ENCODE measurements at places on chromosomes 1 and 21. TPM values are rescaled to one million over a fixed set of nuclear protein-coding genes. Genes with fewer than 3 reads are reported as not detected.

- H3K36me3 ChIP-seq, result no peaks in the 10 kb centered on the region
- no peak for ATAC-seq
- peaks cover 12% of the 10 kb centered on the region for H3K4me1 ChIP-seq
- no peak overlapping the region for H3K27ac ChIP-seq
- peaks cover 10% of the 10 kb centered on the region for H3K27me3 ChIP-seq
Measured at GRCh38 chr1:65235867-65236805, 73.2 kb upstream of the DNAJC6 start.

GRCh38 chr1:42931108-42931539 lies 27.5 kb downstream of the SLC2A1 start:
- peak; percentile 35 for ATAC-seq
- H3K4me3 ChIP-seq, result peak overlapping the region; percentile 69
- H3K27ac ChIP-seq, result peak overlapping the region; percentile 89
- no peaks in the 10 kb centered on the region for H3K27me3 ChIP-seq

Gene ZBED6
- 21.8 TPM for total RNA-seq

Gene LEMD1
- 0.61 TPM for total RNA-seq

DNA sequence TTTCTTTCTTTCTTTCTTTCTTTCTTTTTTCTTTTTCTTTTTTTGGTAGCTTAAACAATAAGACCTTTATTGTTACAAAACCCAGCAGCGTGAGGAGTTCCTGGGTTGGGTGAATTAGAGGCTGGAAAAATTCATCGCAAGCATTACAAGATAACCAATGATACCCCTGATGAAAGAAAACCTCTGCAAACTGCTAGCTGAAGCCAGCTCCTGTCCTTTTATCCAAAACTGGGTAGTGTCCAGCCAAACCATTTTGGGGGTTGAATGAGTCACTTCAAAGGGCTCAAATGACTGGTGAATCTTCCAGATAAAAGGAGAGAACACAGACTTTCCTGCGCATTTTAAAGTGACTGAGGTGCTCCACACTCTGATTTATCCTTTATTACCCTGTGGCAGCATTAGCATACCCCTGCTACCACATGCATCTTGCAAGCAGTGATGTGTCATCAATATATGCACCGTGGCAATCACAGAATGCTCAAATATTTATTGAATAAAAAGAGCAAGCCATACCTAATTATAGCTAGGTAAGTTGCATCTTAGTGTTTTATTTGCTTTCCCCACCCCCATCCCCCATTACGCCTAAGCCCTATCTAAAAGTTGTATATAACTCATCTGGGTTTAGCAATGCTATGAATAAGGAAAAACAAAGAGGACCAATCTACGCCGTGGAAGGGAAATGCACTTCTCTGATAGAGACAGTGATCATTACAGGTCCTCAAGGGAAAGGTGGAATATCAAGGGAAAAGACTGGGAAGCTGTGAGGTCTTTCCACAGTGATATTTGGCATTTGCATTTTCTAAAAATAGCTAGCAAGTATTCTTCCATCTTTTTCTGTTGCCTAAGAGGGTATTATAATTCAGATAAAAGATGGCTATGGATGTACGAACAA lies 32.4 kb upstream of the CEP350 start:
- peaks cover 9% of the 10 kb centered on the region for H3K4me1 ChIP-seq
- H3K4me3 ChIP-seq, result no peak overlapping the region
- no peak overlapping the region for H3K27ac ChIP-seq
- H3K36me3 ChIP-seq, result peaks cover 49% of the 10 kb centered on the region
- no peak for ATAC-seq

DNA sequence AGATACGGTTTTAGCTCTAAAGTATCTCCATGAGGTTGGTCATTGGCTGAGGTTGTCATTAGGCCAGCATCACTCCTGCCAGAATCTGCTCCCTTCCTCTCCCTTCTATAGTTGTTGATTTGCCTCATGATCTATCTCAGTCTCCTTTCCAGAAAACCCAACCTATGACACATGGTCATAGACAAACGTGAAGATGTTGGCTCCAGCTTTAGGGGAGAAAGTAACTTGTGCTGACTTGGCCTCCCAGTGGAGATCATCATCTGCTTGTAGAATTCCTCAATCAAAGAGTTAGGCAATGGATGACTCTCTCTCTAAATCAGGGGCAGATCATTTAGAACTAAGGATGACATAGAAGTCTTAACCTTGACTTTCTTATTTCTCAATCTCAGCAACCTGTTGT lies 894.4 kb downstream of the TTLL7 start:
- no peaks in the 10 kb centered on the region for H3K36me3 ChIP-seq
- no peak for ATAC-seq
- no peak overlapping the region for H3K27ac ChIP-seq
- H3K27me3 ChIP-seq, result no peaks in the 10 kb centered on the region
- H3K4me3 ChIP-seq, result no peak overlapping the region

Gene C4BPA
- total RNA-seq, result not detected

GRCh38 chr1:158067662-158068061 lies 74.2 kb downstream of the KIRREL1 start:
- no peaks in the 10 kb centered on the region for H3K36me3 ChIP-seq
- no peak overlapping the region for H3K27ac ChIP-seq
- H3K4me3 ChIP-seq, result no peak overlapping the region
- ATAC-seq, result no peak
- no peaks in the 10 kb centered on the region for H3K4me1 ChIP-seq

Gene ASPM
- 61.5 TPM for total RNA-seq

DNA sequence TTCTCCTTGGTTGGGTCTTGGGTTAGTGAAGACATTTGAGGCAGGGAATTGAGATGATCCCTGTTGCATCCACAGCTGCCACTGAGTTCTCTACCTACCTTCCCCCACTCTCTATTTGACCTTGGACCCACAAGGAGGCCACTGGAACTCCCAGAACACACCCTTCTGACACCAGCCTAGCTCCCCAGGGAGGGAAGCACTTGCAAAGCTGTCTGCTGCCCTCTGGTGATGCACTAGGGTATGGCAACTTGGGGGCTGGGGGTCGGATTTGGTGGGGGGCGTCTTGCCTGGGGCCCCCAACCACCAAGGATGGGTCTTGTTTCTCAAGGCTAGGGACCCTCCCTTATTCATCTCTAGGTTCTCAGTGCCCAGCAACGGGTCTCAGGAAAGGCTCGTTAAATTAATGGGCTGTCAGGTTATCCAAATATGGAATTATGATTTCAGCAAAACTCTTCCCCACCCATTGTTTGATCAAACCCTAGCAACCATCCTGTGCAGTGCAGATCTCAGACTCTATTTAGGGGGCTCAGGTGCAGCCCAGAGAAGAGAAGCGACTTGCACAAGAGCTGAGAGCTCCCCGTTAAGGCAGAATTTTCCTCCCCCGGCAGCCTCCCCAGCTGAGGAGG lies 177.8 kb upstream of the KLHDC7A start:
- H3K4me3 ChIP-seq, result no peak overlapping the region
- no peaks in the 10 kb centered on the region for H3K4me1 ChIP-seq
- H3K36me3 ChIP-seq, result no peaks in the 10 kb centered on the region
- ATAC-seq, result no peak
- no peak overlapping the region for H3K27ac ChIP-seq

DNA sequence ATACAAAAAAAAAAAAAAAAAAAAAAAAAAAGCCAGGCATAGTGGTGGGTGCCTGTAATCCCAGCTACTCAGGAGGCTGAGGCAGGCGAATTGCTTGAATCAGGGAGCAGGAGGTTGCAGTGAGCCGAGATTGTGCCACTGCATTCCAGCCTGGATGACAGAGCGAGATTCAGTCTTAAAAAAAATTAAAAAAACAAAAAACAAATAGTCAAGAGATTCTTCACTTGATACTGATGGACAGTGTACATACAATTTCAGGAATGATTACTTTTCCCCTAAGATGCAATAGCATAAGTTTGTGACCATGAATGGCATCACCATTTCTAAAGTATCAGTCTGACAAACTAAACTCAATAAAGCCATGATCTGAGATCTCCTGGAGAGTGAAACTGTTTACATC lies 60.8 kb upstream of the IVNS1ABP start:
- no peaks in the 10 kb centered on the region for H3K27me3 ChIP-seq
- ATAC-seq, result no peak
- no peak overlapping the region for H3K27ac ChIP-seq
- no peaks in the 10 kb centered on the region for H3K36me3 ChIP-seq
- no peak overlapping the region for H3K4me3 ChIP-seq
- peaks cover 16% of the 10 kb centered on the region for H3K4me1 ChIP-seq

- peaks cover 37% of the 10 kb centered on the region for H3K4me1 ChIP-seq
- no peak overlapping the region for H3K27ac ChIP-seq
- no peaks in the 10 kb centered on the region for H3K27me3 ChIP-seq
- H3K36me3 ChIP-seq, result peaks cover 66% of the 10 kb centered on the region
- H3K4me3 ChIP-seq, result peak overlapping the region; percentile 48
Measured at GRCh38 chr1:113804421-113805255, 7.6 kb downstream of the RSBN1 start.

DNA sequence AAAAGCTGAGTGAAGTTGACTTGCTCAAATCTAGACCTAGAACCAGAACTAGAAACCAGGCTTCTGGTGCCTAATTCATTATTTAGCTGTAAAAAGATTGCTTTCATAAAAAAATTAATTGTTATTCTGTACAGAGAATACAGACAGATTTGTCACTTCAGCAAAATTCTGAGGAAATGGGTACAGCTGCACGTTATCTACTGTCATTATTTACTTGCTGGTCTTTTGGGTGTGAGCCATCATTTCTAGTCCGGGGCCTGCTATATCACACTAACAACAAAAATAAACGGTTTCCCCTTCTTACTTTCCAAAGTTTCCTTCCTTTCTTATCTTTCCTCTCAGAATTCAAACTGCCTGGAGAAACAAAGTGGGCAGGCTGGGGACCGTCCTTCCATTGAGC lies 68.3 kb downstream of the PTGER3 start:
- no peak overlapping the region for H3K27ac ChIP-seq
- no peak overlapping the region for H3K4me3 ChIP-seq
- no peaks in the 10 kb centered on the region for H3K4me1 ChIP-seq
- no peak for ATAC-seq

DNA sequence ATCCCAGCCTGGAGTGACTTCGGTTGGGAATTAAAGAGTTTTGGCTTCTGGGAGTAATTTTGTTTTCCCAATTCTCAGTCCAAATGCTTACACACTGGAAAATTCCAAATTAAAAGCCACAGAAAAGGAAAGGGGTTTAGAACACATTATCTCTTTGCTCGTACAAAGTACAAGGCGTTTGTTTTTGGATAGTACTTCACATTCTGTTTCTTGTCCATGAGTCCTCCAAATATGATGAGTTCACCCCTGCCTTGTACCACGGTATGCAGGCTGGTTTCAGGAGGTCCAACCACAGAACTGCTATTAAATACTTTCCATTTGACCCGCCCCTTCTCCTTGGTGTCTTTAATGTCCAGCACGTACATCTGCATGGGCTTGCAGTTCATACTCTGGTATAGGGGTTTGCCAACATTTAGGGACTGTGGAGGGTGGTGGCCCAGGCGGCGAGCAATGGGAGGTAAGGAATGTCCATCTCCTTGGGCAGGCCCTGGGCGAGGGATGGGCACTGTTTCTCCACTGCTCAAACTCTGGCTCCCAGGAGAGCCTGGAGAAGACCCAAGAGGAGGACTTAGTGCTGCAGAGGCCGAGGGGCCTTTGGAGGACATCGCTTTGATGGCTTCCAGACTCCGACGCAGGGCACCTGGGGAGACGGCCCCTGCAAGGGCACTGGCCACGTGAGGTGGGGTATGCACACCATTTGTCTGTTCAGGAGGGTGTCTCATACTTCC lies 13.7 kb upstream of the CPLANE2 start:
- H3K36me3 ChIP-seq, result peaks cover 94% of the 10 kb centered on the region
- H3K4me1 ChIP-seq, result peaks cover 5% of the 10 kb centered on the region
- no peak for ATAC-seq
- no peak overlapping the region for H3K27ac ChIP-seq

Data from activated T-helper 17 cell treated with anti-CD3 and anti-CD28 coated beads, Interleukin-2, amount 50 U/mL, for 72 hours (primary cell).